ENCODE measurements at places on chromosomes 2 and 18.

GRCh38 chr2:7392076-7392787, 475.0 kb downstream of the RNF144A start:
- no peak for DNase-seq

- DNase-seq, result no peak
Measured at GRCh38 chr2:229714080-229714735, at the start of gene DNER. Gene DNER (minus strand): TSS chr2:229714555. CDS start chr2:229714423, 132 bp downstream.

DNA sequence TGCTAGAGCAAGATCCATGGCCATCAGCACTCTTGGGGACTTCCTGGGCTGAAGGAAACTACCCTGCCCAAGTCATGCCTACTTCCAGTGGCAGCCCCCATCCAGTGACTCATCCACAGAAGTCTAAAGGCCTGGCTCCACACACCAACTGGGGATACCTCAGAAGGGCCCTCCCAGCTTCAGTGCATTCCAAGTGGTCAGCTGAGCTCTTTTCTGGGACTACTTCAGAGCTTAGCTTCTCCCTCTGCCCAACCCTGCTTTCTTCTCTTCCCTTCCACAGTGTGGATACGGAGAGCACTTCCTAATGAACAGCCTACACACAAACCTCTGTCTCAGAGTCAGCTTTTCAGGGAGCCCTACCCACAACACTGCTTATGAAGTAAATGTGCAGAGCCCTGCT, 66.5 kb downstream of the CLHC1 start:
- peak; percentile 53 for DNase-seq

- DNase-seq, result peak; percentile 93
Measured at GRCh38 chr2:47043142-47043890, 111.8 kb downstream of the STPG4 start.

DNA sequence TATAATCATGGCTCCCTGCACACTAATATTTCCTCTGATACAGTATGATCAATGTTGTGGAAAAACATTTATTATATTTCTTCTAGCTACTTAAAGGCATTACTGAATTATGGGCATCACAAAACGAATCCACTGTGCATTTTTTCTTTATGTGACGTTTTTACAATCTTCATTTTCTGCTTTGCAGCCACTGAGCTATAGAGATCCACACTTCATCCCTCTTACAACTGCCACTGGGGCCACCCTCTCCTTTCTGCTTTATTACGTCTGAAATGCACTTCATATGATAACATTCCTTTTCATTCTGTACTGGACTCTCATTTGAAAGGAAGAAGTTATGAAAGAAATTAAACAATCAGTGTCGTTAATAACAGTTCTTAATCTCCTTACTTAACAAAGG, 394.5 kb upstream of the HNRNPA3 start:
- DNase-seq, result no peak

GRCh38 chr2:199466692-199467065, 8.9 kb upstream of the SATB2 start:
- no peak for DNase-seq

DNA sequence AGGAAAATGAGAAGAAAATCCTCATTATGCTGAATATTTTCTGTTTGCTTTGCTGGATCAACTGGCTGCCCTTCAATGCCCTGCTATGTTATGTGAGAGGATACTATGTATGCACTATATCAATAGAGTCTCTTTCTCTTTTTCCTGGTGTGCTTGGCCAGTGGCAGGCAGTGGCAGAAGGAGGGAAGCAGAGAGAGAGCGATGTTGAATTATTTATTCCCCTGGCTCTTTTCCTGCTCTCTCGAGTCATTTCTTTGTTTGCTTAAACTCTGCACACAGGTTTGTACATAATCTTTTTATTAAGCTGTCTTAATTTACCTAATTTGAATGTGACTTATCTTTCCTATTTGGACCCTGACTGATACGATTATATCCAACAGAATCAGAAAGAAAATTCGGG, 1727.3 kb downstream of the SUCLG1 start:
- DNase-seq, result no peak

DNA sequence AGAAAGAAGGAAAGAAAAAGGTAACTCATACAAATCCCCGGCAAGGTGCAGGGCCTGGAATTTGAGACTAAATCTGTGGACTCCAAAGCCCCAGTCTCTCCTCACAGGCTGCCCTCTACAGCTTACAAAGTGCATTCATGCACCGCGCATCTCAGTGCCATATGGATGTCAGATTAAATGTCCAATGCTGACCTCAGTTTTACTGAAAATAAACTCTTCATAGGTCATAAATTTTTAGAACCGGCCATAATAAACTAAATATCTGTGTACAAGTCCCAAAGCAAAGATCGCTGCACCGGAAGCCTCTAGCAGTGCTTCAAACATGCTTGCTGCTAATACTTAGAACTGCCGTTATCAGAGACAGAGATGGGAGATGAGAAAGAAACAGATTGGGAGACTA, 17.7 kb downstream of the ST6GAL2 start:
- DNase-seq, result no peak

DNA sequence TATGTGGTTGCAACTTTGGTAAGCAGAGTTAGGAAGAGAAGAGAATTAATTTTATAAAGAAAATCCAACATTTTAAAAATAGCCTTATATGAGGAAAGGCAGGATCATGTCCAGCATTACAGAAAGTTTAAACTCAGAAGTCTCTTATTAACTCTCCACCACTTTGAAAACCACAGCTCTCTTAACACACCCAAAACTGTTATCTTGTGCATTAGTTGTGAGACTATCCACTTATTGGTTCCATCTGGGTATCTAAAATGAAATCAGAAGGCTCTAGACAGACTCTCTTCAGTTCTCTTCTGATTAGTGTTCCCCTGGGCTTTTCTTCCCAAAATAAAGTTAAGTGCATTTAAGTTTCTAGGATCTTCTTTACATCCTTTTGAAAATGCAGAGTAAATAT, 251.5 kb downstream of the TXNL1 start:
- no peak for DNase-seq

DNA sequence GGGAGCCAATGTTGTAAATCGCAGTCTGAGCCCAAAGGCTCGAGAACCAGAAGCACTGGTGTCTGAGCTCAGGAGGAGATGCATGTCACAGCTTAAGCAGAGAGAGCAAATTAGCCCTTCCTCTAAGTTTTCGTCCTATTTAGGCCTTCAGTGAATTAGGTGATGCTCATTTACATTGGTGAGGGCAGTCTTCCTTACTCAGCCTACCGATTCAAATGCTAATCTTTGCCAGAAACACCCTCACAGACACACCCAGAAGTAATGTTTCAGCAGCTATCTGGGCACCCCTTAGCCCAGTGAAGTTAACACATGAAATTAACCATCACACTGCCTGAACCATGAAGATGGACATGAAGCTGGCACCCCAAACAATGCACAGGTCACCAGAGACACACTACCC, 385.1 kb downstream of the STK39 start:
- no peak for DNase-seq

- DNase-seq, result no peak
Measured at GRCh38 chr2:193876980-193877379, 1682.2 kb upstream of the TMEFF2 start.

- DNase-seq, result no peak
Measured at GRCh38 chr2:113203217-113203530, 29.4 kb downstream of the PSD4 start.

GRCh38 chr18:23306822-23307221, 146.3 kb upstream of the RIOK3 start:
- no peak for DNase-seq

DNA sequence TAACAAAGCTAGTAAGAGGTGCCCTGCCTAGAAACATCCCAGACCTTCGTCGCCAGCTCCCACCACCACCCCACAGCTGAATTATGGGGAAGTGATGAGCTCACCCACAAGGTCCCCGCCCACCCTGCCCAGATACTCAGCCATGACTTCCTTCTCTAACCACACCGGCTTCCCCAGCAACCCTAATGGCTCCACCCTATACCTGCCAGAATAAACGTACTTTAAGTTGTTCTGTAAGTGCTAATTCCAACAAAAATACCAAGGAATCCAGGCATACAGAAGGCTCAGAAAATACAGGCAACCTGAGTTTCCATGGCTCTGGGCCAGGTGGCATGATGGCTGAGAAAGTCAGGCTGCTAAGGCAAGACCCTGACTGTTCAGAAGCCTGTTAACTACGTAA, 39.1 kb downstream of the TMEM163 start:
- no peak for DNase-seq

DNA sequence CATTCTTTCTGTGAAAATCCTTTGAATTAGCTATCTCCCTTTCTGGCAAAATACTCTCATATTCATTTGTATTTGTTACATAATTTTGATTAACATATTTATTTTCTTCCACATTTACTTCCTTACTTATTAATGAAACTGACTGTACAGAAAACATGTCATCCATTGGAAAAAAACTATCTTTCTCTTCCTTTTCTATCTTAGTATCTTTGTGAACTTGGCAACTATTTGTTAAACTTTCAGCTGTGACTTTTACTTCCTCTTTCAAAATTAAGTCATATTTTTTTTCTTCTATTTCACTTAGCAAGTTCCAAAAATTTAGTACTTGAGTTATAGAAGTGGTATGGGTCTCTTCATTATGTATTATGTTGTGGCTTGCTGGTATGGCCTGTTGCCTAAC, 2.6 kb downstream of the RAD51AP2 start:
- no peak for DNase-seq

- peak; percentile 89 for DNase-seq
Measured at GRCh38 chr2:33810046-33810835, 211.1 kb upstream of the FAM98A start.

DNA sequence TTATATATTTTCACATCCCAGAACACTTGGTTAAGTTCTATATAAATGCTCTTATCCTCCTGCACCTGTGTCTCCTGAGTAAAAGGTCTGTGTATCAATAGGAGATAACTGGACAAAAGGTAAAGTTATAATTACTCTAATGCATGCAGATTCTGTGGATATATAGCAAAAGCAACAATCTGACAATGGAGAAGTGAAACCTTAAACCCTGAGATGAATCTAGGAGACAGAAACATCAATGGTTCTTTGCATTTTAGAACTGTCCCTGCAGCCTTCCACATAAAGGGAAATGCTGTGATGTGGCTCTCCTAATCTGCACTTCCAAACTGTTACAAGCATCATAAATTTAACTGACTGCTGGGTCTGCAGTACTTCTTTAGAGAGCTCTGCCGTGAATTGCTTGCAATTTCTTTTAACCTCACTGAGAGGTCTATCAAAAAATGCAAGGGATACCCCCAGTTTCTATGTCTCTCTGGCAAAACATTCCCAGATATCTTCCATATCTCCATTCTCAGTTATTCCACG, 42.8 kb upstream of the FSIP2 start:
- no peak for DNase-seq

- no peak for DNase-seq
Measured at GRCh38 chr18:51150113-51150700, 47.3 kb downstream of the MEX3C start.

GRCh38 chr2:143440411-143441012, 311.3 kb downstream of the ARHGAP15 start:
- no peak for DNase-seq

DNA sequence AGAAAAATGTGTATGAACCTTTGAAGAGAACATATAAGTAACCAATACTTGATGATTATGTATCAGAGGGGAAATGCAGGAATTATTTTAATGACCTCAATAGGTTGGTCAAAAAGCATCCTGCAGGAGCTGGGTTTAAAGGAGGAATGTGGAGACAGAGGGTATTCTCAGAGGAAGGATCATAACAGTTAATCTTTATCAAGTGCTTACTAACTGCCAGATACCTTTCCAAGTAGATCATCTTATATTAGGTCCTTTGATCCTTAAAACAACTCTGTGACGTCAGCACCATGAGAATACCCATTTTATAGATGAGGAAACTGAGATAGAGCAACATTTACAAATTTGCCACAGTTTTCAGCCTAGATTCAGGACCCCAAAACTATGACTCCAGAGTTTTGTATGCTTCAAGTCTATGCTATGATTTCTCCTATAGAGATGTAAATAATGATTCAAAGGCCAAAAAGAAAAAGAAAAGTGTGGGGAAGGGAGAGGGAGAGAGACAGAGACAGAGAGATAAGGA, 3.0 kb downstream of the RFTN2 start:
- no peak for DNase-seq

DNA sequence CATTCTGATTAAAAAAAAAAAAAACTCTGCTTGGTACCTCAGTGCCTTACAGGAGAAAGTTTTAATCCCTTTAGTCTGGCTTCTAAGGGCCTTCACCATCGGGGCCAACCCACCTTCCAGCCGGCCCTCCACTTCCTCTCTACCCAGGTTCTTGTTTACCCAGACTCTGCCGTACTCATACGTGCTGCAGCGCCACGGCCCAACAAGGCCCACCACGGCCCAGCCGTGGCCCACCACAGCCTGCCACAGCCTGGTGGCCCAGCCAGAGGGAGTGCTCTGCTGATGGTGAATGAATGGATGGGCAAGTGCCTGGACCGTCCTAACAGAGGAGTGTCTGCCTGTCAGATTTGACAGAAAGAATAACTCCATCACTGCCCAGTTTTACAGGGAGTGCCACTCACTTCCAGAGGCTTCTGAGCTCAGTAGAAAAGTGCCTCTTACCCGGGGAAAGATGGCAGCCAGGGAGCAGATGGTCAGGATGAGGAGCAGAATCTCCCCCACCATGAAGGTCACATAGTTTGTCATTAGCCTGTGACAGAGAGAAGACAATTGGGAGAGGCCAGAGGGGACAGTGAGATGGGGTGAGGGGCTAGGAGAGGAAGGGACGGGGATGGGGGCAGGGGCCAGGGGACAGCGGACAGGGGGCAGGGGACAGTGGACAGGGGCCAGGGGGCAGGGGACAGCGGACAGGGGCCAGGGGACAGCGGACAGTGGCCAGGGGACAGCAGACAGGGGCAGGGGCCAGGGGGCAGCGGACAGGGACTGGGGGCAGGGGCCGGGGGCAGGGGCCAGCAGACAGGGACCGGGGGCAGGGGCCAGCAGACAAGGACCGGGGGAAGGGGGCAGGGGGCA, 38.2 kb downstream of the CENPO start:
- no peak for DNase-seq

DNA sequence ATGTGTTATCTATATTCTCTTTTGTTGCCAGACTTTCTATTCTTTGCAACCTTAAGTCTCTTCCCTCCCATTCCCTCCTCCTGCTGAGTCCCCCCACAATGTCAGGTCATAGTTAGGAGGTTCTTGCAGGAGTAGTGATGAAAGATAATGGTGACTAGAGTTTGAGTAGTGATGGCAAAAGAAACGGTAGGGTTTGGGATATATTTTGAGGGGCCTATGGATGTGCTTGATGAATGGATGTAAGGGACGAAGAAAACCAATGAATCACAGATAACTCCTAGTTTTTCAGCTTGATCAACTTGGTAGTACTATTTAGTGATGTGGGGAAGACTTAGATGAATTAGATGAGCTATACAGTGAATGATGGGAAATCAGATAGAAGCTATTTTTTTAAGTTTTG, 21.0 kb downstream of the EML4 start:
- no peak for DNase-seq

GRCh38 chr2:158004126-158004764, 97.4 kb upstream of the UPP2 start:
- DNase-seq, result no peak

DNA sequence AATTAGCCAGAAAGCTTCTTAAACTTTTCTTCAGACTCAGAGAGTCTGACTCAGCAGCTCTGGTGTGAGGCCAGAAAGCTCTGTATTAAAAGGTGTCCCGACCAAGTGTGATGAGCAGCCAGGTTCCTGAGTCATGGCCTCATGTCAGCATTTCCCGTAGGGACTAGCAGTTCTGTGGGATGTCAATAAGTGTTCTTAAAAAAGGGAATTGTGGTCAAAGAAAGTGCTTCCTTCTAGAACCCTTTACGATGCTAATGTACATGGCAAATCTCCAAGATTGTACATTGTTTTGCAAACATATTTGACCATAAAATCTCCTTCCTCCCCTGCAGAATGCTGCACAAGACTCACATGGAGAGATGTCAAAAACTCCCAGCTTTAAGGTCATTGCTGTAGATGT, 80.1 kb downstream of the PLA2R1 start:
- DNase-seq, result peak; percentile 25

- DNase-seq, result no peak
Measured at GRCh38 chr2:101179982-101180381, 28.8 kb upstream of the TBC1D8 start.
